Kidney capillary endothelial cell (primary cell): ENCODE measurements at places on chromosomes 7 and 10.

GRCh38 chr10:43390333-43390732, 18.7 kb downstream of the HNRNPF start:
- no peak for DNase-seq

DNA sequence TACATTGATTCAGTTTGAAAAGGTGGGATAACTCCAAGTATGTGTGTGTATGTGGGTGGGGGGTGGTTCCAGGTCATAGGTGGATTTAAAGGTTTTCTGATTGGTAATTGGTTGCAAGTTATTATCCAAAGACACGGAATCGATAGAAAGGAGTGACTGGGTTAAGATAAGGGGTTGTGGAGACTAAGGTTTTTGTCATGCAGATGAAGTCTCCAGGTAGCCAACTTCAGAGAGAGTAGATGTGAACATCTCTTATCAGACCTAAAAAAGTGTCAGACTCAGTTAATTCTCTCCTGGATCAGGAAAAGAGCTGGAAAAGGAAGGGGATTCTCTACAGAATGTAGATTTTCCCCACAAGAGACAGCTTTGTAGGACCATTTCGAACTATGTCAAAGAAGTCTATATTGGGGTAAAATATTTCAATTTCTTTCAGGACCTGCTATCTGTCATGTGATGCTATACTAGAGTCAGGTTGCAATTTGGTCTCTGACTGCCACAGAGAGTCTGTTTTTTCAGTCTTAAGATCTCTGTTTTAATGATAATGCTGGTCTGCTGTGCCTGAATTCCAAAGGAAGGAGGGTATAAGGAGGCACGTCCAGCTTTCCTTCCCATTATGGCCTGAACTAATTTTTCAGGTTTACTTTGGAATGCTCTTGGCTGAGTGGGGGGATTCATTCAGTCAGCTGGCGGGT, 3.6 kb downstream of the C7orf57 start:
- DNase-seq = no peak

GRCh38 chr10:103583871-103584215, 90.3 kb downstream of the NEURL1 start:
- DNase-seq = no peak

- DNase-seq = no peak
Observed at GRCh38 chr7:473870-474604, 45.6 kb downstream of the PDGFA start.

DNA sequence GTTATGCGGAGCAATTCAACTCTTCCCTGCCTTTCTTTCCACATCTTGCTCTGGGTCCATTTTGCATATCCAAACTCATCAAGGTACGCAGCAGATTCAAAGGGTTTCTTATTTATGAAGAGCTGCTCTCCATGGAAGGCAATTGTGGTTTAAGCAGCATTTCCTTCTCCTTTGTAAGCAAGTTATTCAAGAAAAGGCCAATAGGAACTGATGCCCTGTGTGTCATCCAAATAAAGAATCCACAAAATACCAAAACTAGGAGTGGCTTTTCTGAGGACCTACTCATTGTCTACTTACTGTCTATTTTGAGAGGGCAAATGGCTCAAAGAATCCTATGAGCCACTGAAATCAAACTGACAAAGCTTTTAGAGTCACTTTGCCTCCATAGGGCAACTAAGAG, 253.1 kb downstream of the PTEN start:
- peak; percentile 4 for DNase-seq

DNA sequence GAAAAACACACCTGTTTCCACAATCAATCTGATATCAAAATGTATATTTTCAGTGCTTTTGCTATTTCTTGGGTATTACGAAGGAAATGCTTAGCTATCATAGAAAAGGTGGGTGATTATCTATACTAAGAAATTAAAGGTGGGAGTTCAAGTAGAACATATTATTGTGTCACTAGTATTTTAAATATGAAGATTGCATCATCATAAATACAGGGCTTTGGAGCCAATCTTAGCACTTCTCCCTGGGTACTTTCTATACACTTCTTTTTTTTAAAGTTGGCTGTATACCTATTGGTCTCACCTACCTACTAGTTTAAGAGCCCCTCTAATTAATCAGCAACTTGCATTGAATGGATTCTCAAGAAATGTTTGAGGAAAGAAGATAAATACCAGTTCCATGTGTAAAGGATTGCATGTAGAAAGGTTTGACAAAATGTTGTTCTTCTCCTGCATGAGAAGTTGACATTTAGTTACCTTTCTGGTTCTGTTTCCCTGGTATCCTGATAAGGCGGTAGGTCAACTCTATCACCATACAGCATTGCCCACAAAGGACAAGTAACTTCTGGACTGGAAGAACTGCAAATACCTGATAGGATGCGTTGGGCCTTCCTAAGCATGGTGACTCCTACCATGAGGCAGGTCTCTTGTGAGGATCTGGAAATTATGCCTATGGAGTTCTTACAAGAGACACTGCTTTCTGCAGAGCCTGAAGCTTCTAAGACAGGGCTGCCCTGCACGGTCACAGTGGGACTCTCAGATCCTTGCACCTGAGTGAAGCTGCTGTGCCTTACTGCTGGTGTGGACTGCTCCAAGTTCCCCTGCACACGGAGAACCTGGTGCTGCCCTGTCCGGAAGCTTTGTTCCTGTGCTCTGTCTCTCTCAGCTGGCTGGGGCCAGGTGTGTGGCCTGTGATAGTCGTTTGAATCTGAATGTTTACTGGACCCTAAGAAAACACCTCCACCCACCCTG, 32.1 kb upstream of the PDSS1 start:
- DNase-seq = no peak

- DNase-seq = no peak
Observed at GRCh38 chr7:119228482-119228881, 1004.0 kb downstream of the ANKRD7 start.

DNA sequence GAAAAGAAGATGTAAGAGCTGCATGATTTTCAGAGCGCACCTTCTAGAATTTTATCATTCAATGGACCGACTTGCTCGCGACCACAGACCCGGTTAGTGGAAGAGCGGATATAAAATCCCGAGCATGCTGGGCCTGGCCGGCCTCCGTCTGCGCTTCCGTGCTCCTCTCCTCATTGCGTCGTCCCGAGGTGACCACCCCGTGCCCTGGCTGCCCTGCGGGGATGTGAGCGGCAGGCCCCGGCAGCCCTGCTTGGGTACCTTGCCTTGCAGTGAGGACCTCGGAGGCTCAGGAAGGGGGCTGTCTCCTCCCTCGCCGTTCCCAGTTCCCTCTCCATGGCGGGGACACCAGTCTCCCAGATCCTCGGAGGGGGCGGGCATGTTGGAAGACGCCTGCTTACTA, 330.9 kb upstream of the SHH start:
- no peak for DNase-seq

DNA sequence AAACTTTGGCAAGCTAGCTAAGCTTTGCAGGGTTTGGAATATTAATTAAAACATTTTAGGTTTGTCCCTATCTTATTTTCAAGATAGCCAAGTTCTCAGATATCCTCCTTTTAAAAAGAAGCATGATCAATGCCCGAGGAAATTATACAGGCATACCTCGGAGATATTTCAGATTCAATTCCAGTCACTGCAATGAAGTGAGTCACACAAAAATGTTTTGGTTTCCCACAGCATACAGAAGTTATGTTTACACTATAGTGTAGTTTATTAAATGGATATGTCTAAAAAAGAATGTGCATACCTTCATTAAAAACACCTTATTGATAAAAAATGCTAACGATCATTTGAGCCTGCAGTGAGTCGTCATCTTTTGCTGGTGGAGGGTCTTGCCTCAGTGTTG, 382.9 kb upstream of the NPVF start:
- DNase-seq = no peak

GRCh38 chr7:141792526-141792925, 2.5 kb downstream of the TAS2R5 start:
- DNase-seq = no peak

DNA sequence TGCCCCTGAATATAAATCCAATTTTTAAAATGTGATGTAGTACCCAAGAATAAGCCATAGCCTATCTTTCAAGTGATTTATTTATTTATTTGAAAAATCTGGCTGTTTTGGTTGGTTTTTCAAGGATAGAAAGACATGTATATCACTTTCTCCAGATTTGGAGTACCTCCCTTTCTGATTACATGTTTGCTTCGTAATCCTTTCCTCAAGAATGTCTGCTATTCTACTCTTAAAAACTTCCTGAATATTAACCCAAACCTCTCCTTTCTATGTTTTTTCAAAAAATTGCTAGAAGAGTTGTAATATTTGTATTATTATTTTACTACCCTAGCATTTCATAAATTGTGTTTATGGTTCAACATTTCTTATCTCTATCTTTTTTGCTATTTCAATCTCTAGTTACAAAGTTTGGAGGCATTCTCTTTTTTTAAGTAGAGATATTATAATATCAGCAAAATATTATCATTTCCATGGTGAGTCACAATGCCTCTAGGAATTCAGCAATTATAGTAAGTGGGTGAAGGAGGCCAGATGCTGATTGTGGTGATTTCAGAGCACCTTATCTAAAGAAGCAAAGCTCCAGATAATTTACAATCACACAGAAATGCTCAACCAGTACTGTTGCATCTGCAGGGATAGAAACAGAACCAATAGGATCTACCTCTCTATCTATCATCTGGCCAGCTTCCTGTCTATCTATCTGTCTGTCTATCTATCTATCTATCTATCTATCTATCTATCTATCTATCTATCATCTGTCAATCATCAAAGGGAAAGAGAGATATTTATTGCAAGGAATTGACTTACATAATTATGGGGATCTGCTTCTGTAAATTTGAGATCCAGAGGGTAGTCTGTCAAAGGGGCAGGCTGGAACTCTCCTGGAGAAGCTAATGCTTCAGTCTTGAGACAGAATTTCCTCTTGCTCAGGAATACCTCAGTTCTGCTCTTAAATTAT, 412.5 kb upstream of the SEMA3C start:
- DNase-seq = no peak

DNA sequence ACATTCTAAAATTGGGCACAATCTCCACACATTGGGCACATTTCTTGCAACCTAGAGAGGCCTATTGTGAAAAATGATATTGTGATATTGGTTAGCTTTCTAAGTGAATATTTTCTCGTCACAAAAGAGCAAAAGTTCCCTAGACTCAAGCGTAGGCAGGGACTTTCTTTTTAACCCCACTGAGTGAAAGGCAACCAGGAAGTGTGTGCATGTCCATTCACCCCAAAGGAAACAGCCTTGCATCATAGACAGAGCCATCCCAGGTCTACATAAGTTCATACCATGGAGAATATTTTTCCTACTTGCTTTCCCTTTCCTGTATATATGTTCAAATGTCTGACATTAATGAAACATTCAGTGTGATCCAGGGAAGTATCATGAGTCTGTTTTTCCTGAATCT, 84.2 kb upstream of the AGBL3 start:
- no peak for DNase-seq

DNA sequence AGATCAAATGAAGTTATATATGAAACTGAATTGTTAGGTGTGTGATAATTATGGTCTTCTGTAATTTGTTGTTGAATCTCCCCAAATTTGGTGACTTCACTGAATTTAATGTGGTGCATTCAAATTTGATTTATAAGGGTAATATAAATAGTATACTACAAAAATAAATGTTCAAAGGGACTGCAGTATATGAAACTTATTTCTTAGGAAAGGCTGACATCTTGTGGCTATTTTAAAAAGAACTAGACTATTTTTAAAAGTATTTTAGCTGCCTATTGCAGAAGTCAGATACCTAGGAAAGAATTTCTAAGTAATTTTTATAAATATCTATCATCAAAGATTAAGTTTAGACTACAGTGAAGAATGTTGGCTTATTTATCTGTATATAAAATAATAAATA, 36.6 kb downstream of the ATRNL1 start:
- peak; percentile 22 for DNase-seq

GRCh38 chr7:127680983-127681382, 29.0 kb downstream of the SND1 start:
- no peak for DNase-seq

DNA sequence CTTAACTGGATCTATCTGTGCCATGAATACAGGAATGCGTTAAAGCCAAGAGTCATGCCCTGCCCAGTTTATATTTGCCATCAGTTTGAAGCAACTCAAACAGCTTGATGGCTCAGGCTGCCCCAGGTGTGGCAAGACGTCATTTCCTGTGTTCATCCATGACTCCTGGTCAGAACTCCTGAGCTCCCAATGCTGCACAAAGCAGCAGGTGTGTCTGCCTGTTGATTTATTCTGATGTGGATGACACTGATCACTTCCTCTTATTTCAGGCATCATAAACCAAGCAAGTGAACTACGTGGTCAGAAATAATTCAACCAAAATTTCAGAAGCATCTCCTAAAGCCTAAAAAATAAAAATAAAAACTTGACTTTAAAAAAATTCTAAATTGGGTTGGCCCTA, 68.5 kb downstream of the EZH2 start:
- DNase-seq = no peak

DNA sequence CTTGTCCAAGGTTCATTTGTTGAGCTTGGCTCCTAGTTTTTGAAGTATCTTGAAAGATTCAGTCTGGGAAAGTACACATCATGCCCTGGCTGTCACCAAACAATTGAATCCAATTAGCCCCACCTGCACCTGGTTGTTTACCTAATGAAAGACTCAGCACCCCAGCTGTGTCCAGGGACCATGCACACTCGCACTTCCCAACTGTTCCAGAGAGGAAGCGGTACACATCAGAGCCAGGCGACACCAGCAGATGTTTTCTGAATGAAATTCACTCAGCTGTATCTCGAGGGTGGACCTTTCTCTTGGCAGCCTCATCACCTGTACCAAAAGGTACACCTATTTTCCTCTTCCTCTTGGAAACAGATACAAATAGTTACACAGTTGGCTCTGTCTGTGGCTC, 216.4 kb upstream of the LRGUK start:
- no peak for DNase-seq

DNA sequence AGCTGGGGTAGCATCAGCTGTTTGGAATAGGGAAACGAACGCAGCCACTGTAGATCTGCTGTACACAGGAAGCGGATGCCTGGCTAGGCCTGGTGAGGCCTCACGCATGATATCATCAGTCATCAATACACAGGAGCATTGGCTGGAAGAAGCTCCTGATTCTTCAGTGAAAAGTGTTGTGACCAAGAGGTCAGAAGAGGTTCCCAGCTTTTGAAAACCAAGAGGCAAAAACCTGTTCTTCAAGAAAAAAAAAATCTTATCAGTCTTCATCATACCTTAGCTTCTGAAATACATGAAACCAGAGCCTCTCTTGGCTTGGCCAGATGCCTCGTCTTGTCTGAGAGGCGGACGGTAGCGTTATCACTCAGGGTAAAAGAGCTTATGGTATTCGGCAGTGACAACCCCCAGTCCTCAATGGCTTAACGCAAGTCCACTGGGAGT, 139.3 kb upstream of the TCF7L2 start:
- no peak for DNase-seq

DNA sequence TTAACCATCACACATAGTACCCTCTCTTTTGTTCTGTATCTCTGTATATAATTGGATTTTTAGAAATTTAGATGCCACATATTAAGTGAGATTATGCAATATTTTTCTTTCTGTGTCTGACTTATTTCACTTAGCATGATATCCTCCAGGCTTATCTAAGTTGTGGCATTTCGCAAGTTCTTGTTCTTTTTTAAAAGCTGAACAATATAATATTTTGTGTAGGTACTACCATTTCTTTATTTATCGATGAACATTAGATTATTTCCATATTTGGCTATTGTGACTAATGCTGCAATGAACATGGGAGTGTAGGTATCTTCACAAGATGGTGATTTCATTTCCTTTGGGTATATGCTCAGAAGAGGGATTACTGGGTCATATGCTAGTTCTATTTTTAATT, 295.0 kb downstream of the SUGCT start:
- no peak for DNase-seq

GRCh38 chr10:44261296-44261695, 123.6 kb downstream of the CXCL12 start:
- no peak for DNase-seq
